ENCODE measurements at places on chromosomes 1 and 21. TPM values are rescaled to one million over a fixed set of nuclear protein-coding genes. Genes with fewer than 3 reads are reported as not detected.
A peak's percentile ranks its signal among the peaks of the same experiment; 100 is the strongest.

GRCh38 chr1:156832434-156832833 lies 15.8 kb upstream of the SH2D2A start:
- H3K27ac ChIP-seq = no peak overlapping the region
- no peaks in the 10 kb centered on the region for H3K4me1 ChIP-seq

GRCh38 chr1:23718482-23718881 lies 24.8 kb upstream of the ELOA start:
- peak; percentile 43 for DNase-seq
- H3K27ac ChIP-seq = no peak overlapping the region
- H3K4me1 ChIP-seq = no peaks in the 10 kb centered on the region
- H3K4me3 ChIP-seq = no peak overlapping the region
- H3K27me3 ChIP-seq = no peaks in the 10 kb centered on the region

DNA sequence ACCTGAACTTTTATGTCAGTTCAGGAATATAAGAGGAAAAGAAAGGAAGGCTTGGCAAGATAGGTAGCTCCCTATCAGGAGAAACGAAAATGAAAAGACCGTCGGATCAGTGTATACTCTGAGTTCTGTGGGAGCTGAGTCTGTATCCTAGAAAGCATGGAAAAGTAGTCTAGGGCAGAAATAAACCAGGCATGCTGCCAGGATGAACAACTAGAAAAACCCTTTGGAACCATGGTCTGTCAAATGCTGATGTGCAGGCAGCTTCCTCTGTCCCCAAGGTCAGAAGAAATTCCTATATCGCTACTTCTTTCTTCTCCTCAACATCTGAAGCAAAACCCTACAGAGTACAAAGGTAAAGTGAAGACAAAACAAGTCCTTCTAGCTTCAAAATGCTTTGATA lies 268.8 kb downstream of the ST6GALNAC3 start:
- H3K4me1 ChIP-seq = no peaks in the 10 kb centered on the region
- no peak overlapping the region for H3K4me3 ChIP-seq
- peak; percentile 22 for DNase-seq
- no peaks in the 10 kb centered on the region for H3K36me3 ChIP-seq
- no peak overlapping the region for H3K27ac ChIP-seq
- no peaks in the 10 kb centered on the region for H3K27me3 ChIP-seq

GRCh38 chr1:42258218-42258617 lies 76.8 kb downstream of the FOXJ3 start:
- H3K27ac ChIP-seq = peak overlapping the region; percentile 83
- no peak for DNase-seq
- H3K36me3 ChIP-seq = no peaks in the 10 kb centered on the region
- peaks cover 21% of the 10 kb centered on the region for H3K4me1 ChIP-seq

GRCh38 chr1:88169939-88170338 lies 514.1 kb upstream of the PKN2 start:
- H3K27ac ChIP-seq = no peak overlapping the region
- no peak overlapping the region for H3K4me3 ChIP-seq
- no peaks in the 10 kb centered on the region for H3K36me3 ChIP-seq
- no peaks in the 10 kb centered on the region for H3K27me3 ChIP-seq
- no peaks in the 10 kb centered on the region for H3K4me1 ChIP-seq

DNA sequence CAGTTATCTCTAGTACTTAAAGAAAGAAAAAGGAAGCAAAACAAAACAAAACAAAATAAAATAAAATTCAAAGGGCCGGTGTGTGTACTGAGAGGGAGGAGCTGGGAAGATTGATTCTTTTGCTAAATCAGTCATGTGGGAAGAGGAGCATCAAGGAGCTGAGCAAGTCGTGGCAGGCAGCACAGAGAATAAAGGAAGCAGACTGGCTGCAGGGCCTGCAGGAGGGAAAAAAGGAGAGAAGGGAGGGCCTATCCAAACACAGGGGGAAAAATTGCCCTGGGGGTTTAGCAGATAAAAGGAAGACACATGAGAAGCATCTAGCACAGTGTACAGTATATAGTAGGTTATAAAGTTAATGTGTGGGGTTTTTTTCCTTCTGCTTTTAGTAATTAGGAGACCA lies 27.6 kb downstream of the AGO4 start:
- H3K27me3 ChIP-seq = no peaks in the 10 kb centered on the region
- no peak overlapping the region for H3K27ac ChIP-seq
- H3K36me3 ChIP-seq = peaks cover 51% of the 10 kb centered on the region
- H3K4me1 ChIP-seq = no peaks in the 10 kb centered on the region
- DNase-seq = no peak

GRCh38 chr1:9294910-9295636 lies 2.4 kb downstream of the SPSB1 start:
- DNase-seq = no peak
- H3K4me1 ChIP-seq = no peaks in the 10 kb centered on the region
- no peak overlapping the region for H3K27ac ChIP-seq
- H3K36me3 ChIP-seq = no peaks in the 10 kb centered on the region

GRCh38 chr21:42088658-42089057 lies 17.5 kb downstream of the UMODL1 start:
- no peak overlapping the region for H3K4me3 ChIP-seq
- no peaks in the 10 kb centered on the region for H3K27me3 ChIP-seq
- H3K4me1 ChIP-seq = no peaks in the 10 kb centered on the region
- H3K36me3 ChIP-seq = no peaks in the 10 kb centered on the region
- H3K27ac ChIP-seq = no peak overlapping the region
- no peak for DNase-seq

DNA sequence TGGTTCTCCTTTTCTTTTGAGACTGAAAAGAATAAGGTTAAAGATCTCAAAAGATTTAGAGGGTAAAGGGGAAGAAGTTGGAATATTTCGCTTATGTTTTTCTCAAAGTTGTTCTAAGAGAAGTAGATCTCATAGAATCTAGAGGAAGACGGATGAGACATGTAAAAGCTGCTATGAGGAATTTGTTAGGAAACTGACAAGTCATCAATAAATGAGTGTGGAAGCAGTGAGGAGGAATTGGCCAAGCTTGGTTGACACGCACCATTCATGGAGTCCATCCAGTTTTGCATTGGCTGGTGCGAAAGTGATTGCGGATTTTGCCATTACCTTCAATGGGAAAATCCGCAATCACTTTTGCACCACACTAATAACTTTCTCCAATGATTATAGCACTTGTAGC lies 20.0 kb downstream of the SLAMF6 start:
- no peaks in the 10 kb centered on the region for H3K4me1 ChIP-seq
- H3K27me3 ChIP-seq = no peaks in the 10 kb centered on the region
- H3K4me3 ChIP-seq = no peak overlapping the region

DNA sequence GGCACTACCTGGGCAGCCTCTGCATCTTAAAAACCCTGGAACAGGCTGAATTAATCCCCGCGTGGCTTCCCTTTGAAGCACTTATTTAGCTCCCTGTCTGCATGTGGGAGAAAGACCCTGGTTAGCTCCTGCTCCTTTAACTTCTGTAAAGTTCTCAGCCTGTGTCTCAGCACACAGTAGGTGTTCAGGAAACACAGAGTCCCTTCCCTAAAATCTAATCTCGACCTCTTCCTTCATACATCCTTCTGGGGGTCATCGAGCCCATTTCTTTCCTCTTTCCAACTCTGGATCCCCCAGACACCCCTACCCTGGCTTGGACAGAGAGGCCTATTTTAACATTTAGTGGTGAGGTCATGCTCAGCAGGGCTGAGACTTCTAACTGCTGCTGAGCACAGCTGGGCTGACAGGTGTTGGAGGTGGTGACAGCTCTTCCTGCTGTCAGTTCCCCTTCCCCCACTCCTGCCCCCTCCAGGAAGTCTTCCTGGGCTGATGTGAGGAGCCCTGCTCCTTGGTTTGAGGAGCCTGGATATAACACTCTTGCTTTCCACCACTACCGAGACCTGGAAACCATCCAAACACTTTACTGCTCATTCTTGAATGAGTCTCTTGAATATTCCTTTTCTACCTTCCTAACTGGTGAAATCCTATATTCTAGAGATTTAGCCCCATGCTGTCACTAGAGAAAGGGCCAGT lies 5.3 kb downstream of the E2F2 start:
- H3K4me1 ChIP-seq = no peaks in the 10 kb centered on the region
- DNase-seq = no peak
- H3K4me3 ChIP-seq = no peak overlapping the region
- no peaks in the 10 kb centered on the region for H3K36me3 ChIP-seq
- no peak overlapping the region for H3K27ac ChIP-seq
- H3K27me3 ChIP-seq = peaks cover 8% of the 10 kb centered on the region

DNA sequence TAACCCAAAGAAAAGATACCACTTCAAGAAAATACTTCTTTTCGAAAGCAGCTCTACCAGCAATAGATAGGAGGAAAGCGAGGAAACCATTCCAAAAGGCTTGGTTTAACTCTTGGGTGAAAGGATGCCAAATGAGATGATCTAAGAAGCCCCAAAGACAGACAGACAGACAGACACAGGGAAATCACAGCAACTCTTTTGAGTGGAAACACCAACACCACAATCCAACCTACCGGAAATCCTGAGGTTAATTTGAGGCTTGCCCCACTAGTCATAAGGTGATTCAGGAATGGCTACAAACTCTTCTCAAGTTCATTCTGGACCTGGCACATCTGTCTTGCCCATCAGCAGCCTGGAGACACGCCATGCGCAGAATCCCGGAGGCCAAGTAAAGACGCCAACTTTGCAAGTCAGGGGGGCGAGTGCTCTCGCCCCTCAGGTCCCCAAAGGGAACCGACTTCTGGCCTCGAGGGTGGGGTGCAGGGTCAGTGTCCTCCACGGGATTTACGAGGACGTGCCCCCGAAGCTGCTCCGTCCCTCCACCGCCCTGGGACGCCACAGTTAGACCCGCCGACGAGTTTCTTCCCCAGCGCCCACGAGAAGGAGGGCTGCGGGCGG lies 778 bp downstream of the EVI5 start:
- peak overlapping the region; percentile 79 for H3K4me3 ChIP-seq
- peaks cover 4% of the 10 kb centered on the region for H3K4me1 ChIP-seq
- H3K27ac ChIP-seq = peak overlapping the region; percentile 94

- H3K27me3 ChIP-seq = no peaks in the 10 kb centered on the region
- H3K36me3 ChIP-seq = no peaks in the 10 kb centered on the region
- peaks cover 4% of the 10 kb centered on the region for H3K4me1 ChIP-seq
- no peak for DNase-seq
- no peak overlapping the region for H3K27ac ChIP-seq
These were observed 33.4 kb downstream of the LRRC53 start for GRCh38 chr1:74478979-74479378.

- no peaks in the 10 kb centered on the region for H3K27me3 ChIP-seq
- peaks cover 72% of the 10 kb centered on the region for H3K36me3 ChIP-seq
- no peak overlapping the region for H3K27ac ChIP-seq
- no peak for DNase-seq
- H3K4me1 ChIP-seq = no peaks in the 10 kb centered on the region
These were observed 6.8 kb downstream of the TMEM9 start for GRCh38 chr1:201147396-201148015.

- H3K27me3 ChIP-seq = peaks cover 3% of the 10 kb centered on the region
- H3K4me3 ChIP-seq = no peak overlapping the region
- no peak overlapping the region for H3K27ac ChIP-seq
- no peak for DNase-seq
- H3K36me3 ChIP-seq = no peaks in the 10 kb centered on the region
These were observed 8.0 kb downstream of the RAB29 start for GRCh38 chr1:205767248-205767647.

- no peaks in the 10 kb centered on the region for H3K36me3 ChIP-seq
- no peaks in the 10 kb centered on the region for H3K4me1 ChIP-seq
- DNase-seq = no peak
- no peak overlapping the region for H3K4me3 ChIP-seq
These were observed 26.9 kb upstream of the CCDC27 start for GRCh38 chr1:3725366-3725765.

KCNJ15 gene
- total RNA-seq = not detected

C1orf185 gene
- total RNA-seq = not detected

SPRR2F gene
- total RNA-seq = 5.1 TPM

GUCA2B gene
- total RNA-seq = not detected

ZFP69 gene
- 2.9 TPM for total RNA-seq

OPTC gene
- not detected for total RNA-seq

YARS1 gene
- 80.3 TPM for total RNA-seq
